MCF 10A (cell line): ENCODE measurements at places on chromosomes 1 and 21. TPM values are rescaled to one million over a fixed set of nuclear protein-coding genes. Genes with fewer than 3 reads are reported as not detected.

DNA sequence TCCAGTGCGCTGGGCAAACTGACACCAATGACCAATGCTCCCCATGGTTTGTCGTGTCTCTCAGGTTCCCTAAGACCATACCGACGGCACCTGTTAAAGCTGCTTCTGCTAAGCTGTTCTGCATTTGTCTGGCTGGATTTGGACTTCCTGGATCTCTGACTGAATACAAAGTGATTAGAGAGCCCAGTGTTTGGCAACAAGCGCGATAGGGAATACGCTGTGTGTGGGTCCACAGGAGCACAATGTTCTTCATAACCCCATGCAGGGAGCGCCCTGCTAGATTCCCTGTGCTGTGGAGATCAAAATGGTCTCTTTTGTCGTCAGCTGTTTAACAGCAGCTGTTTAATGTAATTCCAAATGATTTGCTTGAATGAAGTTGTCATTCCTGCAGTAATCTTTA is 26.0 kb upstream of the ESRRG start:
- H3K27ac ChIP-seq = no peak overlapping the region
- H3K4me1 ChIP-seq = no peaks in the 10 kb centered on the region
- H3K27me3 ChIP-seq = peaks cover 14% of the 10 kb centered on the region
- no peak overlapping the region for H3K4me3 ChIP-seq
- no peaks in the 10 kb centered on the region for H3K36me3 ChIP-seq

DNA sequence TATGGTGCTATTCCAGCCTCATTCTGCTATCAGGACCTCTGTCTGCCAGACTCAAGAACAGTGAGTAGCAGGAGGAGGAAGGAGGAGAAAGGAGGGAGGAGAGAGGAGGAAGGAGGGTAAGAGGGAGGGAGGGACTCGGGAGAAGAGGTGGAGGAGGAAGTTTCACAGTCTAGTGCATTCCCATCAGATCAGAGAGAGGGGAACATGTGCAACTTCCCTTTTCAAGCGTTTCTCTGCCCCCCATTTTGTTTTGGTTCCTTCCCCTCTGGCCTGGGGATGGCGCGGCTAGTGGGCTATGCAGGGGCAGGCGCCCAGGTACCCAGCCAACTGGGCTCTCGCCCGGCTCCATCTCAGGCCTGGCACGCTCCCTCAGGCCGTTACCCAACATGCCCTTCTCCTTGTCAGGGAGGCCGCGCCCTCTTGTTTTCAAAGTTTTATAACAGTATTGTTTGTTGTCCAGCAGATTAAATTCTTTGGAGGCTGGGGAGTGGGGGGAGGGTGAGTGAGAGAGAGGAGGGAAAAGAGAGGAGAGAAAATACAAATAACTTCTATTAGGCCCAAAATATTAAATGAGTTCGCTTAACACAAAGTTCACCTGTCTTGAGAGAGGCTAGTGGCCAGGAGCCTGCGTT is 56.0 kb downstream of the CD46 start:
- no peaks in the 10 kb centered on the region for H3K27me3 ChIP-seq
- peaks cover 69% of the 10 kb centered on the region for H3K4me1 ChIP-seq
- peak overlapping the region; percentile 95 for H3K27ac ChIP-seq
- no peak for DNase-seq

DNA sequence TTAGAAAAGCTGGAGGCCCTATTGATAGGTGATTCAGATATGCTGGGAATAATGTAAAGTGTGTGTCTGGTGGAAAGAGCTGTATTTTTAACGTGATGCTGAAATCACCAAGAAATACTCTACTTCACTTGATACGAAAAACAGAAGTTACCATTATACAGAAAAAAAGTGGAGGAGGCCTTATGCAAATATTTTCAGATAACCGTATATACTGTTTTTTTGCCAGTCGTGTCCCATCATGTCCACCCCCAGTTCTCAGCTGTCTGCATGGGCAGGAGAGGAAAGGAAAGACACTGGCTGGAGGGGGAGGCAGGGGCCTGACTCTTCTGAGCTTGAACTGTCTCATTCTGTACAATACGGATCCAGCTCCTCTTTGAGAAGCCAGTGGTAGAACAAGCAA is 51.1 kb downstream of the KCNJ6 start:
- H3K27ac ChIP-seq = no peak overlapping the region
- peaks cover 4% of the 10 kb centered on the region for H3K36me3 ChIP-seq
- no peak overlapping the region for H3K4me3 ChIP-seq
- H3K27me3 ChIP-seq = no peaks in the 10 kb centered on the region

DNA sequence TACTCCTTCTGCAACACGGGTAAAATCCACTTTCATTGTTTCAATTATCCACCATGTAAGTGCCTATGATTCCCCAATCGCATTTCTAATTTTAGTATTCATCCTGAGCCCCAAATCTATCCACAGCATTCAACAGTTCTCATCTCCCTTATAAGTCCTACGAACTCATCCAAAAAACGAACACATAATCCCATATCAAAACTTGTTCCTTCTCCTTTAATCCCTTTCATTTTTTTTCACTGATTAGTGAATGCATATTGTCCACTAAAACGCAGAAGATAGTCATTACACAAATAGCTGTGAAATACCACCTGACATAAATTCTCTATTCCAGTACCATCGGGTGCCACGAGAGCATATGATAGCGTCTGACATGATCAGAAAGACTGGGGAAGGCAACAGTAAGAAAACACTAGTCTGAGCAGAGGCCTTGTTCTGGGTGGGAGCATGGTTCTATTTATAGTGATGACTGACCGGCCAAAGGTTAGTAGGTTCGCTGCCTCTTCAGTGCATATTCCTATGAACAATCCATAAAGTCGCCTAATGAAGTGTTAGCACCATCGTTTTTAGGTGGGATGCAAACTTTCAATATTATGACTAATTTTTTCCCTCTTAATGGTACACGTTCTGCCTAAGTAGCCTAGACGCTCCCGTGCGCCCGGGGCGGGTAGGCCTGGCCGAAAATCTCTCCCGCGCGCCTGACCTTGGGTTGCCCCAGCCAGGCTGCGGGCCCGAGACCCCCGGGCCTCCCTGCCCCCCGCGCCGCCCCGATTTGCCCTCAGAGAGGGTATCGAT is 648 bp downstream of the ATP5PF start:
- H3K36me3 ChIP-seq = peaks cover 51% of the 10 kb centered on the region
- H3K4me3 ChIP-seq = peak overlapping the region; percentile 95
- peak; percentile 28 for DNase-seq
- no peaks in the 10 kb centered on the region for H3K27me3 ChIP-seq
- H3K4me1 ChIP-seq = no peaks in the 10 kb centered on the region

DNA sequence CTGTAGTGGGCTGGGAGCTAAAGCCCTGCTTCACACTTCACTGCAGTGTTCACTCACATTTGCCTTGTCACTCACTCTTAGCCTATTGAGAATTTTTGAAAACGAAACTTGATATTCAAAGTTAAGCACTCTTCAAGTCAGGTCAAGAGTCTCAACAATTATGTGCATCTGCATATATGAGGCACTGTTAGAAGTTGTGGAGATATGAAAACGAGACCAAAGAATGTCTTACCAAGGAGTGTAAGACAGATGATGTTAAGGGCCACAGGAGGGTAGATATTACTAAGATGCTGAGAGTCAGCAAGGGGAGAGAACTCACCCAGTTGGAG is 64.7 kb upstream of the GJA8 start:
- H3K27me3 ChIP-seq = no peaks in the 10 kb centered on the region
- DNase-seq = no peak
- no peak overlapping the region for H3K27ac ChIP-seq
- H3K36me3 ChIP-seq = no peaks in the 10 kb centered on the region
- H3K4me1 ChIP-seq = peaks cover 6% of the 10 kb centered on the region
- no peak overlapping the region for H3K4me3 ChIP-seq

The C1orf87 gene
- total RNA-seq = not detected in 2 replicates

GRCh38 chr1:154182344-154183045 is 9.4 kb downstream of the TPM3 start:
- H3K27ac ChIP-seq = peak overlapping the region; percentile 96
- H3K4me3 ChIP-seq = peak overlapping the region; percentile 92
- peaks cover 29% of the 10 kb centered on the region for H3K36me3 ChIP-seq
- H3K27me3 ChIP-seq = no peaks in the 10 kb centered on the region
- peak; percentile 86 for DNase-seq
- H3K4me1 ChIP-seq = peaks cover 35% of the 10 kb centered on the region

DNA sequence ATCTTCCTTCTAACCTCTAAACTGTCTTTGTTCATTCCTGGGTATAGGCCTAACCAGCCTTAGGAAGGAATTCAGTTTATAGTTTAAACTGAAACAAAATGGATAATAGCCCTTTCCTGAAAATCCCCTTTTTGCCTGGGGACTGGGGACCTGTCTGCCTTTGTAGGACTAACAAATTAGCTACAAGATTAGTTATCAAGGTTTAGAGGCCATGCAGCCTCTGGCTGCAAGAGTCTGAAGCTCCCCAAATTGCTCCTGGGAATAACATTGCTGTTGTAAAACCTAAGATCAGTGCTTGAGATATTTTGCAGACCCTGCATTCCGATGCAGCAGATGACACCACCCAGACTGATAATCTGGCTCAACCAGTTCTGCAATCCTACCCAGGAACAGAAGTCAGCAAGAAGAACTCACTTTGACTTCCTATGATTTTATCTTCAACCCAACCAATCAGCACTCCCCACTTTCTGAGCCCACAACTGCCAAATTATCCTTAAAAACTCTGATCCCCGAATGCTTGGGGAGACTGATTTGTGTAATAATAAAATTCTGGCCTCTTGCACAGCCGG is 96.6 kb upstream of the ETV3 start:
- H3K4me3 ChIP-seq = no peak overlapping the region
- no peak overlapping the region for H3K27ac ChIP-seq
- no peaks in the 10 kb centered on the region for H3K4me1 ChIP-seq
- DNase-seq = no peak
- no peaks in the 10 kb centered on the region for H3K36me3 ChIP-seq
- H3K27me3 ChIP-seq = peaks cover 66% of the 10 kb centered on the region

GRCh38 chr1:245406426-245406825 is 251.6 kb downstream of the KIF26B start:
- DNase-seq = no peak
- no peaks in the 10 kb centered on the region for H3K4me1 ChIP-seq
- H3K27ac ChIP-seq = no peak overlapping the region
- H3K4me3 ChIP-seq = no peak overlapping the region
- H3K27me3 ChIP-seq = peaks cover 42% of the 10 kb centered on the region
- no peaks in the 10 kb centered on the region for H3K36me3 ChIP-seq

DNA sequence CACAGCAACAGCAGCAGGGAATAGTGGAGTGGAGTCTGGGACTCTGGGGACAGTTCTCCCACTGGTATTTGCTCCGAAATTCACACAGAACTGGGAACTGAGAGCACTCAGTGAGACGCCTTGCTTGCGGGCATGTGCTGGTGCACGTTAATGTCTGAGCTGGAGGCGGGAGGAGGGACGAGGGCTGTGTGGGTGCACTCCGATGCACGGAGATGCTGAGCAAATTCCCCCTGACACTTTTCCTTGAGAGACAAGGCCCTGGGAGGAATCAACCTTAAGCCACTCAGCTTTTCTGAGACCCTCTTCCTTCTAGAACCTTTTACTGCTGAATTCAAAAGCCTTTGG is 2.8 kb downstream of the RGS8 start:
- H3K27ac ChIP-seq = no peak overlapping the region
- H3K36me3 ChIP-seq = no peaks in the 10 kb centered on the region
- H3K4me1 ChIP-seq = peaks cover 29% of the 10 kb centered on the region
- H3K4me3 ChIP-seq = no peak overlapping the region

DNA sequence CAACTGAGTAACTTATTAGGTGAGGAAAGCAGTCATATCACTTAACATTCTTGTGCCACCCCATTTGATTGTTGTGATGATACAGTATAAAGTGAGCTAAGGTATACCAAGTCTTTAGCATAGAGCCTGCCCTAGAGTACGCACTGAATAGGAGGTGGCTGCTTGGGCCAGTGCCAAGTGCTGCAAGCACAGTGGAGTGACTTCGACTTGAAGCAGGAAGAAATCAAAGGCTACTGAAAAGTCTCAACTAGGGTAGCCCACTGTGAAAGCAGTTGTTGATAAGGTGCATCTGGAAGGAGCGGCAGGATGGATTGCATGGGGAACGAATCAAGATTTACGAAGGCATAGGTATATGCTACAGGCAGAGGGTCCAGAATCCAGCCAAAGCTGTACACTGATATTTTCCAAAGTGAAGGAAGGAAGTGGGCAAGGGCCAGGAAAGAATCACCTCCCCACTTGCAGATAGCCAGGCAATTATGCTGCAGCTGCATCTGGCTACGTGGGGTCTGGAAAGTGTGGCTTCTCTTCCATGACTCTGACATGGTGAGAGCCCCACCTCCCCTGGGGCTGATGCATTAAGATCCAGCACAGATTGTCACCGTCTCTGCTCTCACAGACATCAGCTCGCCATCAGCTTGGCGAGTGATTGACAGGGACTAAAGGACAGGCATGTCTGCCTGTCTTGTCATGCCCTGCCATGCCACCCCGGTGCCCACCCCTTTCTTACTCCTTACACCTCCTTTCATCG is 287.0 kb upstream of the PLXNA2 start:
- peaks cover 6% of the 10 kb centered on the region for H3K4me1 ChIP-seq
- H3K27ac ChIP-seq = no peak overlapping the region
- no peak for DNase-seq
- H3K36me3 ChIP-seq = no peaks in the 10 kb centered on the region

The C4BPA gene
- total RNA-seq = not detected in 2 replicates

The TMOD4 gene
- 1.1 TPM in 1 of 2 replicates, not detected in the other for total RNA-seq

DNA sequence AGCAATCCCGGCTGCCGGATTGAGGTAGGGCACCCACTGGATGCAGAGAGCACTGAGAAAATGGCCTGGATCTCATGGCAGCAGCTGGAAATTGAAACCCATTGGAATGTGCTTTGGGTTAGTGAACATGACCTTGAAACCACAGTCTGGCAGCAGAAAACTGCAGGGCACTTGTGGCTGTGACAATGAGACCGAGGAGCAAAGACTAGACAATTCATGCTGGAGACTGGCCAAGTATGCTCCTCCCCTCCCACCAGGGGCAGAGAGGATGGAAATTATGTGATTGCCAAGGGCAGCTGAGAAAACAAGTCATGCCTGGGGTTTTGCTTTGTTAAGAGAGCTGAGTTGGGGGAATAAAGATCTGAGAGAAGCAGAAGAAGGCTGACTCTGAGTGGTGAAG is 60.7 kb downstream of the ZNF697 start:
- no peaks in the 10 kb centered on the region for H3K36me3 ChIP-seq
- no peak for DNase-seq
- H3K27ac ChIP-seq = no peak overlapping the region
- no peaks in the 10 kb centered on the region for H3K4me1 ChIP-seq
- H3K4me3 ChIP-seq = no peak overlapping the region

The SV2A gene
- total RNA-seq = 0.12 TPM in 1 of 2 replicates, not detected in the other

- peak overlapping the region; percentile 91 for H3K27ac ChIP-seq
- H3K4me3 ChIP-seq = peak overlapping the region; percentile 91
- peaks cover 31% of the 10 kb centered on the region for H3K4me1 ChIP-seq
- DNase-seq = peak; percentile 75
- H3K36me3 ChIP-seq = no peaks in the 10 kb centered on the region
- no peaks in the 10 kb centered on the region for H3K27me3 ChIP-seq
Measured at GRCh38 chr1:77757603-77758002, 2.0 kb downstream of the USP33 start.

The CCDC27 gene
- not detected in 2 replicates for total RNA-seq

- no peaks in the 10 kb centered on the region for H3K4me1 ChIP-seq
- H3K27ac ChIP-seq = no peak overlapping the region
- no peak overlapping the region for H3K4me3 ChIP-seq
- no peaks in the 10 kb centered on the region for H3K36me3 ChIP-seq
Measured at GRCh38 chr1:92940541-92940940, 20.7 kb downstream of the DIPK1A start.

- no peak overlapping the region for H3K27ac ChIP-seq
- no peaks in the 10 kb centered on the region for H3K36me3 ChIP-seq
- H3K27me3 ChIP-seq = no peaks in the 10 kb centered on the region
- H3K4me1 ChIP-seq = no peaks in the 10 kb centered on the region
Measured at GRCh38 chr1:33143176-33143575, 38.7 kb downstream of the TRIM62 start.
